Suppressor macrophage (primary cell): ENCODE measurements at places on chromosomes 5 and 9.

- no peak for DNase-seq
These were observed 18.8 kb upstream of the RGS3 start for GRCh38 chr9:113444736-113445135.

- DNase-seq, result no peak
These were observed 162.0 kb upstream of the SNX2 start for GRCh38 chr5:122612901-122613300.

- no peak for DNase-seq
These were observed 108.0 kb downstream of the STARD4 start for GRCh38 chr5:111404270-111404769.

- peak; percentile 46 for DNase-seq
These were observed 117.2 kb downstream of the GADD45G start for GRCh38 chr9:89721971-89722530.

- DNase-seq, result no peak
These were observed 516.9 kb upstream of the ZNF608 start for GRCh38 chr5:125263356-125263755.

DNA sequence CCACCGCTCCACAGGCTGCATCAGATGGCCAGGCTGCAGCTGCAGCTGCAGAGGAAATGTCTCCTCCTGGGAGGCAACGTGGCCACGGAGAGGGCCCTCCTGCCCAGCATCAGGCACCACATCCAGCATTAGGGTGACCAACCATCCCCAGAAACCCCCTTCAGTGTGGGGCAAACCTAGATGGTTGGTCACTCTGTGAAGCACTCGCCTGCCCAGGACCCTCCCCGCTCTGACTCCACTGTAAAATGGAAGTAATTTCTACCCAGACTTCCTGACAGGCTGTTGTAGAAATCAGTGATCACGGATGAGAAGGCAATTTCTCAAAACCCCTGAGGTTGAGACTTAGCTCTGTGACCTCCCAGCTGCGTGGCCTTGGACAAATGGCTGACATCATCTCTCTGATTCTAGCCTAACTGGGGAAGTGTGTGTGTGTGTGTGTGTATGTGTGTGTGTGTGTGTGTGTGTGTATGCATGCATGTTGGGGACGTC lies 31.6 kb downstream of the B4GALT1 start:
- peak; percentile 67 for DNase-seq

DNA sequence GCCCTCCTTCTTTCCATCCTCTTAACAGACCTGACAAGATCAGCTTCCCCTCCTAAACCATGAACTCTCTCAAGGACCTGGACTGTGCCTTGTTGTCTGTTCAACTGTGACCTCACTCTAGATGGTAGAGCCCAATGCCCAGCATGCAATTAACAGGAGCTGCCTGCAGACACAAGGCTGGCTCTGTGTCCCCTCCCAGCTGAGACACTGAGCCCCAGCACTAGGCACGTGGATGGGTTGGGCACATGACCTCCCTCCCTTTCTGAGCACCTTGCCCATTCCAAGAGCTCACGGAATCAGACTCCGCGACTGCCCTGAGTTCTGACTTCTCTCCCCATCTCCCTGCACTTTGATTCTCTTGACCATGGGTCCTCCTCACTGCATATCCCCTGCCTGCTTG lies 93.5 kb upstream of the LRRTM2 start:
- DNase-seq, result no peak
